Hindlimb muscle (tissue), 1 donor: ENCODE measurements at places on chromosomes 1 and 21. TPM values are rescaled to one million over a fixed set of nuclear protein-coding genes. Genes with fewer than 3 reads are reported as not detected.

DNA sequence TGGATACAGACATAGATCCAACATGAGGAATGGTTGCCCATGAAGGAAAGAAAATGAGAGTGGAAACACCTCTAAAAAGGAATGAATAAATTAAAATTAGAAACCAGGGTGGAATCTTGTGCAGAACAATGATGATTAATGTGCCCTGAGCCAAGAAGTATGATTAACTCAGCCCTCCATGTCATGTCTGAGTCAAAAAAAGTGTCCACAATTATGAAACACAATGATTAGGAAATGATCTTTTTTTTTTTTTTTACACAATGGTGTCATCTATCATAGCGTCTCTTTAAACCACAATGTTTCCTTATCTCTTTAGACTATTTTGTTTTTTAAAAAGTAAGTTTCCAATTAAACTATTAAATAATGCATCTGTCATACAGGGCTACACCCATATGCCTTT, 78.9 kb upstream of the RAB4A start:
- DNase-seq, result no peak

DNA sequence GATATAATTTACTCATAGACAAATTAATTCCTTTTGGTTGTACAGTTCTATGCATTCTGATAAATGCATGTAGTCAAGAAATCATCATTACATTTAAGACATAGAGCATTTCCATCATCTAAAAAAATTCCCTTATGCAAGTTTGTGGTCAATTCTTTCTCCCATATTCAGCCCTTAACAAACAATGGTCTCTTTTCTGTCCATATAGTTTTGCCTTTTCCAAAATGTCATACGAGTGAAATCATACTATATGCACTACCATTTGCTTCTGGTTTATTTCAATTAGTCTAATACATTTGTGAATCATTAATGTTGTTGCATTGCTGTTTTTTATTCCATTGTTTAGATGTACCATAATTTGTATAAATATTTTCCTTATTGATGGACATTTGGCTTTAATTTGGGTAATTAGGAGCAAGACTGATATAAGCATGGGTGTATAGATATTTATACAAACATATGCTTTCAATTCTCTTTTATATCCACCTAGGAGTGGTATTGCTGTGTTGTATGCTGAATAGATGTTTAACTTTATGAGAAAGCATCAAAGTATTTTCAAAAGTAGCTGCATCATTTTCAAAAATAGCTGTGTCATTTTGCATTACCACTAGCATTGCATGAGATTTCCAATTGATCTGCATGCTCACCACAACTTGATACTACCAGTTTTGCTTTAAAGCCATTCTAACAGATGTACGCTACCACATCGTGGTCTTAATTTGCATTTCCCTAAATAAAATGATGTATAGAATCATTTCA, 397.0 kb upstream of the ADAMTS5 start:
- no peak for DNase-seq

LCE1B gene
- not detected for polyA plus RNA-seq

RCAN3 gene
- 1.5 TPM for polyA plus RNA-seq
